Stimulated activated CD8-positive, alpha-beta memory T cell treated with anti-CD3 and anti-CD28 coated beads, Interleukin-4, amount 100 ng/mL, for 1 hour (primary cell): ENCODE measurements at places on chromosomes 11 and 22.
A peak's percentile ranks its signal among the peaks of the same experiment; 100 is the strongest.

GRCh38 chr11:116177521-116178210 is 595.1 kb downstream of the BUD13 start:
- DNase-seq: no peak

GRCh38 chr11:108871152-108871551 is 206.3 kb downstream of the DDX10 start:
- no peak for DNase-seq

DNA sequence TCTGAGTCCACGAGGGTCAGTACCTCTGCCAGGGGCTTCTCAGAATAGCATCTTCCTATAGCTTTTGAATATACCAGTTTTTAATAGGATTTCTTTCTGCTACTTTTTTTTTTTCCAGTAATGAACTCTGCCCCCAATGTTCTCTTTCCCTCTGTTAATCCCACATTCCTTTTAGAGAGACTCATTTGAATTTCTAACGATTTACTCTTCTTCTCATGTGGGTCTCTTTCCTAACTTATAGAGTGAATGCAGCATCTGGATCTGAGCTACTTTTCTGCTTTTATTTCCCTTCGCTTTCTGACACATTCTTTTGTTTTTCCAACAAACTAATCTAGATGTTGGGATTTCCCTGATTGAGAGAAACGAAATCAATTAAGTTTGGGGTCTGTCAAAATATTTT is 71.4 kb downstream of the INSC start:
- DNase-seq: no peak

DNA sequence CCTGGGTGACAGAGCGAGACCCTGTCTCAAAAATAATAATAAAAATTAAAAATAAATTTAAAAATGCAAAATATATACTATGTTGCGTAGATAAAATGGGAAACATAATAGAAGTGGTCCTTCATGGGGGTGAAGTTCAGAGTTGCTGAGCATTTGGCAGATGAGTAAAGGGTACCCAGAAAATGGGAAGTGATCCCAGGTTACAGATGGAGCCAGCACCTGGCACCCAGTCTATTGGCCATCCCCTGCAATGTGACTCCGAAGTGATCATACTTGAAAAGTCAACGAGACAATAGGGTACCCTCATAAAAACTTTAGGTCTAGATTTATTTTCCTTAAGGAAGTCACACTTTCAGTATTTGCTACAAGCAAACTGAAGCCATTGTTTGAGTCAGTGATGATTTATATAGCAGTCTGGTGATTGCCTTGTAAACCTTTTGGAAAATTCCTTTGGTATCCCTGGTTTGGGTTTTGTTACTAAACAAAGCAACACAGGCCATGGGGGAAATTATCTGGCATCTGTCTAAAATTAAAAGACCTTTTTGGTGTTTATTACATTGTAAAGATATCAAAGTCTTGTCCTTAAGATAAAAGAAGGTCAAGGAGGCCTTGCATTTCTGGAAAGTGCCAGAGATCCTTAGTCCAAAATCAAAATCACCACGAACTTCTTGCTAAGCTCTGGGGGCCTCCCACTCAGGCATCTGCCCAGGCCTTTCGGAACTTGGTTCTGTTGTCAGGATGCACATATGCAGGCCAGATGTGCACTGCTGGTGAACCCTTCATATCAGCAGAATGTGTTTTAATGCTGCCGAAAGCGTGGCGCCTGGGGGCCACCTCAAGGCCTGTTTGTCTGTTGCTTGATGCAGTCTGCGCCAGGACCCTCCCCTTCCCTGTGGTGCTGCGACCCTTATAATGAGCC is 4.3 kb downstream of the SMARCB1 start:
- DNase-seq: no peak

- DNase-seq: no peak
These were observed 777 bp downstream of the LTO1 start for GRCh38 chr11:69674267-69674885.

GRCh38 chr11:83004746-83005556 is 66.7 kb downstream of the RAB30 start:
- no peak for DNase-seq

- DNase-seq: no peak
These were observed 569.9 kb upstream of the ANO5 start for GRCh38 chr11:21622995-21623394.

DNA sequence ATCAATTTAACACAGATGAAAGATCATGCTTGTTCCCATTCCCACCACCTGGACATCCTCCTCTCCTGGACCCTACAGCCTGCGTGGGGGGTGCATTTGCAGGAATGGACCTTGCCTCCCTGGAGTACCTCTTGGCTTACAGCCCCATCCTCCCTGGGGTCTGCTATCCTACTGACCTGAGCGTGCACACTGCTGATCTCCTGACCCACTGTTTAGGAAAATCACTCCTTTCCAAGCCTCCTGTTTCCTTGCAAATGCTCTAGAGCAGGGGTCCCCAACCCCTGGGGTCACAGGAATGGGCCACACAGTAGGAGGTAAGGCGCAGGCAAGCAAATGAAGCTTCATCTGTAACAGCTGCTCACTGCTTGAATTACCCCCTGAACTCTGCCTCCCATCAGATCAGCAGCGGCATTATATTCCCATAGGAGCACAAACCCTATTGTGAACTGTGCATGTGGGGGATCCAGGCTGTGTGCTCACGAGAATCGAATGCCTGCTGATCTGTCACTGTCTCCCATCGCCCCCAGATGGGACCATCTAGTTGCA is 88.2 kb upstream of the SEPTIN5 start:
- DNase-seq: no peak

DNA sequence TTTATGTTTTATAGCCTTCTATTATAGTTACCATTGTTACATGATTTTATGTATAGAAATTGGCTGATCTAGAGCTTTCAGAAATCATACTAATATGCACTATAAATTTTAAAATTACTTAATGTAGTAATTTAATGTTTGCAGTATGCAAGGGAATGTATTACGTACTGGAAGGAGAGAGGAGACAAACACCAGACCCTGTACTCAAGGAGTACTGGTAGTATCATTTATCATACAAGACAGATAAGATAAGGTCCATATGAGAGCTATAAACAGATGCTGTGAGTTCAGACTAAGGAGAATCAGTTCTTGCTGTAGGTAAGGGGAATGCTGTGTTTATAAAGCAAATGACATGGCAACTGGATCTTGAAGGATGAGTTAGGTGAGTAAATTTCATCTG is 765 bp downstream of the BCO2 start:
- DNase-seq: no peak

GRCh38 chr11:77144196-77144856 is 16.3 kb downstream of the MYO7A start:
- DNase-seq: no peak

DNA sequence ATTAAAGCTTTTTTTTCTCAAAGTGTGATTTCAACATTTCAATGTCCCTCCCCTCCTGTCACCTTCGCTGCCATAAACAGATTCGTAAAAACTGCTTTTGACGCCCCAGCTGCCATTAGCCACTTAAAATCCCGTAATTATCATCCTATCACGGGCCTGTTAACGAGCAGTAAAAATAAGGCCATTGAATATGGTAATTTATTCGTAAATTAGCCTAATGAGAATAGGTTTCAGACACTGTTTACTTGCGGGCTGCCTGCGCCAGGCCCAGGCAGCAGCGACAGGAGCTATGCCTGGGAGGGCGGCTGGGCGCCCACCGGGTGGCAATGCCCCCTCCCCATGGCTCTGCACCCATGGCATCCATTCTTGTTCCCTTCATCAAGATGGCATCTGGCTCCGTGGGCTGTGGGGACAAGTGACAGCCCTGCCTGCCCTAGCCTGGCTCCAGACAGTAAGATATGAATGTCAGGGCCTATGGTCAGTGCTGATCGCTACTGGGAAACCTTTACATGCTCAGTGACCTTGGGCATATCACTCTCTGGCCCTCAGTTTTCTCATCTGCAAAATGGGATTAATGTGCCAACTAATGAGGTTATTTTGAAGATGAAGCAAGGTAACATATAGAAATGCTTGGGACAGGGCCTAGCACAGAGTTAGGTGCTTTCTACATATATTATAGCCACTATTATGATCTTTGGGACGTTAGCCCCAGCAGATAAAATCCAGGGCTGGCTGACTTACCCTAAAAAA is 500.8 kb downstream of the MN1 start:
- DNase-seq: no peak

DNA sequence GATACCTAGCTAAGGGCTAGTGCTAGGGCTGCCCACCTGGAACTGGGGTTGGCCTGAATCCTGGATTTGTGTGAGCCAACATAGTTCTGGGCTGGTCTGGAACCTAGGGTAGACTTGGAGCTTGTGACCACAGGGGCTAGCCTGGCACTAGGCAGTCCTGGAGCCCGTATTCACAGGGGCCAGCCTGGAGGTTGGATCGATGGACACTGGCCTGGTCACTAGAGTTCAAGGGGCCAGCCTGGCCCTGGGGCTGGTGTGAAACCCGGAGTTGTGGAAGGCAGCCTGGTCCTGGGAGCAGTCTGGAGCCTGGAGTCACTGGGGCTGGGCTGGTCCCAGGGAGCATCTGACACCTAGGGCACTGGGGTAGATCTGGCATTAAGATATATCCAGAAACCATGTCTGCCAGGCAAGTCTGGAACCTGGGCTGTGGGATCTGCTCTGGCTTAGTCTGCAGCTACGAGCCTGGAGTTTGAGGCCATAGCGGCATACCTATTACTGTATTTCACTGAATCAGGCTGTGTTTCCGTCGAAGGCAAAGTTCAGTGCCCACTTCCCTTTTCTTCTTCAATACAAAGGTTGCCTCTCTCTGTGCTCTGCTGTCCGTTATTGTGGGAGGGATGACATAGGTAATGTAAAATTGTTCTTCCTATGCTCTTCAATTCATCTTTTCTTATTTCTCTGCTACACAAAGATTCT is 9.1 kb upstream of the GLYATL1B start:
- DNase-seq: no peak

GRCh38 chr11:65279741-65280440 is 18.1 kb downstream of the POLA2 start:
- no peak for DNase-seq

DNA sequence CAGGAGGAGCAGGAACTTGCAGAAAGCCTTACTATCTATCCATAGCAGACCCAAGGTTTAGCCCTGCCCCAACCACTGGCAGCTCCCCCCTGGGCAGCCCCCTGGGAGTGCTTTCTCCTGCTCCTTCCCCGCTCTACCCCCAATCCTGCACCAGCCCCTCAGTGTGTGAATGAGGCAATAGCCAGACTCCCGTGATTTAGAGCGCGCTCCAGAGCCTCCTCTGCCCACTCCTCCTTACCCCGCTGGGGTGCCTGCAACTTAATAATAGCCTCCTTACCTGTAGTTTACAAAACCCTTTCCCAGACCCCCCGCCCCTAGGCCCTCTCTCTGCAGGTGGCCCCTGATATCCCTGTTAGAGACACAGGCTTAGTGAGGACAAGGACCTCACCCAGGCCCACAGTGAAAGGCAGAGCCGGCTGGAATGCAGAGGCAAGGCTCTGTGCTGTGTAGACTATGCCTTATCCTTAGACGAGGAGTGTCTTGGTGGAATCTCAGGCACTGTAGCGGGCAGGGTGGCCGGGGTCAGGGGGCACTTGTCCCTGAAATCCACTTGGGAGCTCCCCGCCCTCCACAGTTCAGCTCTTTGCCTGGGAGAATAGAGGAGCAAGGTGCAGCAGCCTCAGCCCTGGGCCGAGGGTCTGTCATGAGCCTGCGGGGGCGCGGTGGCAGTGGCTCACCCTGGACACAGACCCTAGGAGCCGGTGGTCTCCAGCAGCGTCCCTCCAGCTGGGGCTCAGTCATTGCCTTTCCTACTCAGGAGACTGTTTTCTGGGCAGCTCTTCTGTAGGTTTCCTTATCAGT is 4.3 kb upstream of the CARNS1 start:
- no peak for DNase-seq

DNA sequence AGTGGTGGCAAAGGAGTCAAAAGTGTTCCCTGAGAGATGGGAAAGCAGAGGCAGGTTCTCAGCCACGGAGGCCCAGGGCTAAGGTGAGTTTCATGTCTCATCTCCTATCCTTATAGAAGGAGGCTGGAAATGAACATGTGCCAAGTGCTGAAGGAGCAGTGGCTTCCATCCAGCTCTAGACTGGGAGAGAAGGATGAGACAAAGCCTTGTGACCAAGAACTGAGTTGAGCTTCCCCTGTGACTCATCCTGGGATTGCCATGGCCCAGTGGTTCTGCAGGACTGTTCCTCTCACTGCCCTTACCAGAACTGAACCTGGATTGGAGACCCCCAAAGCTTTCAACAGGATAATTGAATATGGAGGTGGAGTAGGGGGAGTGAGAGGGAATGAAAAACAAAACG is 16.7 kb upstream of the OR9Q1 start:
- DNase-seq: no peak

GRCh38 chr22:22880645-22881044 is 7.0 kb upstream of the IGLL5 start:
- DNase-seq: no peak

DNA sequence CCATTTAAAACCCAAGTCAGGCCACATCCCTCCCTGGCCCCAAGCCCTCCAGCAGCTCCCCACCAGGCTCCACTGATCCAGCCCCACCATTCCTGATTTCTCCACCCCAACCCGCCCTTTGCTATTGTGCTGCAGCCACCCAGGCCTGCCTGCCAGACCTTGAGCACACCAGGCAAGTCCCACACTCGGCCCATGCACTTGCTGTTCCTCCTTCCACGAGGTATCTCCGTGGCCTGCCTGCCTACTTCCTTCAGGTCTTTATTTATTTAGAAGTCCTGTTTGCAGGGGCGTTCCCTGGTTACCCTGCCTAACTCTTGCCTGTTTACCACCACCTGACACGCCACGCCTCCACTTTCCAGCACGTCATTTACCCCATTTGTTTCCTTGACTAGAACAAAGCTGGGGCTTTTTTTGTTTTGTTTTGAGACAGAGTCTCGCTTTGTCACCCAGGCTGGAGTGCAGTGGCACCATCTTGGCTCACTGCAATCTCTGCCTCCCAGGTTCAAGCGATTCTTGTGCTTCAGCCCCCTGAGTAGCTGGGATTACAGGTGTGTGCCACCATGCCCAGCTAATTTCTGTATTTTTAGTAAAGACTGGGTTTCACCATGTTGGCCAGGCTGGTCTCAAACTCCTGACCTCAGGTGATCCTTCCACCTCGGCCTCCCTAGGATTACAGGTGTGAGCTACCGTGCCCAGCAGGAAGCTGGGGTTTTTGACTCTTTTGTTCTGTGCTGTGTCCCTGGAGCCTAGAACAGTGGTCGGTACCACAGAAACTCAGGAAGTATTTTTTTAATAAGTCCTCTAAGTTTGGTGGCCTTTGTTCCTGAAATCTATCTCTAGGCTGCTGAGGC is 6.7 kb downstream of the CENPM start:
- DNase-seq: peak; percentile 73

GRCh38 chr11:12506404-12506921 is 129.1 kb downstream of the PARVA start:
- DNase-seq: no peak
